ENCODE measurements at places on chromosomes 7 and 10. TPM values are rescaled to one million over a fixed set of nuclear protein-coding genes. Genes with fewer than 3 reads are reported as not detected.

Gene CLEC2L
- not detected for total RNA-seq

Gene IKZF1
- total RNA-seq: under 0.01 TPM

Gene PTPRZ1
- under 0.01 TPM for total RNA-seq

Gene CPXM2
- total RNA-seq: 0.36 TPM

Gene VGF
- total RNA-seq: 0.36 TPM

Gene LYZL2
- not detected for total RNA-seq

Gene LOXL4
- total RNA-seq: 28.6 TPM

Gene VSTM2A
- not detected for total RNA-seq

Gene FEZF1
- total RNA-seq: not detected

Gene GFRA1
- 76.6 TPM for total RNA-seq

Gene NAT16
- not detected for total RNA-seq

Gene LRGUK
- 0.88 TPM for total RNA-seq

Gene ZC3HAV1L
- 17.1 TPM for total RNA-seq

Gene PWWP2B
- total RNA-seq: 18.5 TPM

Gene SCD
- total RNA-seq: 691 TPM

Gene PRKAG2
- 20.6 TPM for total RNA-seq

Gene EFCAB10
- not detected for total RNA-seq
